ENCODE measurements at places on chromosomes 7 and 10. TPM values are rescaled to one million over a fixed set of nuclear protein-coding genes. Genes with fewer than 3 reads are reported as not detected.

Gene NUTM2E
- total RNA-seq: not detected

- no peak for DNase-seq
Measured at GRCh38 chr10:71515531-71516172, 118.9 kb downstream of the CDH23 start.

DNA sequence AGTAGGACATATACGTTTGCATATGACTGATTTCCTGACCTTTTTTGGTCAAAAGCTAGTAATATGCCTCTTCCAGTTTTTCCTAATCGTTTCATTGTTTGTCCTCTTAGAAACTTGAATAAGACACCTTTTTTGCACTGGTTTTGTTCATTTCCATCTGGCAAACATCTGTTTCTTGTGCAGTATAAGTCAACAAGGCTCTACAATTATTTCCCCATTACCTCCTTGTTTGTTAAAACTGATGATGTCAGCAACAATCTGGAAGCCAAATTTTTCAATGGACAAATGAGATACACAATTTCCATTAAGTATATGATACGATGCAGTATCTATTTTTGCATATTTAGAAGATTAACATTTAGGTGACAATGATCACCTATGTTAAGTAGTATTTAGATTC lies 148.8 kb downstream of the NRBF2 start:
- DNase-seq: no peak

DNA sequence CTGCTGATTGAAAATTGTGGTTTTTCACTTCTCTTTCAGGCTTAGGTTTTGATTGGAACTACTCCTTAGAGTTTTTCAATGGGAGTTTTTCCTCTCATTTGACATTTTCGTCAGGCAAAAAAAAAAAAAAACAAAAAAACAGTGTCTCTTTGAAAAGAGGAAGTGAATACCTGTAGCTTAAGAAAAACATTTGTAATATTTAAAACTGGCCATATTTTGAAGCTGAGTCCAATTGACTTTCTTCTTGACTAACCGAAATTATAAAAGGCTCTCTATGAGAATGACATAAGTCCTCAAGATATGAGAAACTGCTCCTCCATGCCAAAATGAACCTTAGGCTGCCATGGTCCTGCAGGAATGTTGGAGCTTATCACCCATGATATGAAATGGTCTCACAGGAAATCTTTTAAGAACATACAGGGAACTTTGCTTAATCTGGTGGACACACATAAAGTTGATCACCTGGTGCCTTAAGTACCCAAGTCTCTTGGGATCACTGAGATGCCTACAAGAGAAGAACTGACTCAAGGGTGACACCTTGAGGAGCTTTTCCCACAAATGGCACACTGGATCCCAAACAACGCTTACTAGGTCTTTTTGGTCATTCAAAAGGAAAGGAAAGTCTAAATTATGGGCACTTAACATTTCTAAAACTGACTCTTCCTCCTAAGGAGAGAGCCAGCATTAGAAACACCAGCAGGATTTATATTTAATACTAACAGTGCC lies 263.4 kb downstream of the CDC14C start:
- no peak for DNase-seq

Gene KCP
- 2.8 TPM for total RNA-seq

DNA sequence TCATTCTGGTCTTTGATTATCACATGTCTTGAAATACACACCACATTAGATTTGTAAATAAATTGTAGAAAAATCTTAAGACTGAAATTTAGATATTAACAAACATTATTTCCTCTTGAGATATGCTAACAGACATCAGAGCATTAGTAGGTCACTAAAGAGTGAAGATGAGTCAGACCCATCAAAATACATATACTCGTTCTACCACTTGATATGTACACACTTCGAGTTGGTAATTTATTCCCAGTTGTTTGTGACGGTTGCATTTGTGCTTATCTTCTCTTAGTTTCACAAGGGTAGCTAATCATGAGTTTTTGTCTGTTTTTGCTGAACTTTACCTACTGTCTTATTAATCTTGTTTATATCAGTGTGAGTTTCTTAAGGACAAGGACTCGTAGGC lies 383.4 kb downstream of the AUTS2 start:
- DNase-seq: no peak

Gene CPEB3
- 1.1 TPM for total RNA-seq

DNA sequence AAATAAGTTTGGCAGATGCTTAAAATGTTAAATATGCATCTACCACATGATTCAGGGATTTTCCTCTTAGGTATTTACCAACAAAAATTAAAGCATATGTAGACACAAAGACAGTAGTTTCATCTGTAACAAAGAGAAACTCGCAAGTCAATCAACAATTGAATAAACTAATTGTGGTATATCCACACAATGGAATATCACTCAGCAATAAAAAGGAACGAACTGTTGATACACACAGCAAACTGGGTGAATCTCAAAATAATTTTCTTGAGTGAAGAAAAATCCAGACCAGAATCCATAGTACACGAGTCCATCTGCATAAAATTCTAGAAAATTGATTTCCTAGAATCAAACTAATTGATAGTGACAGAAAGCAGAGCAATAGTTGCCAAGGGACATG lies 5.2 kb downstream of the ARHGAP12 start:
- DNase-seq: no peak

Gene CLCN1
- not detected for total RNA-seq

Gene CYP2C9
- not detected for total RNA-seq

- no peak for DNase-seq
Measured at GRCh38 chr10:109633846-109634245, 289.5 kb downstream of the XPNPEP1 start.

Measured in G401 (cell line).